Activated gamma-delta T cell treated with Interleukin-2 at 50 U/mL for 16 hours (primary cell): ENCODE measurements at places on chromosomes 7 and 10.

DNA sequence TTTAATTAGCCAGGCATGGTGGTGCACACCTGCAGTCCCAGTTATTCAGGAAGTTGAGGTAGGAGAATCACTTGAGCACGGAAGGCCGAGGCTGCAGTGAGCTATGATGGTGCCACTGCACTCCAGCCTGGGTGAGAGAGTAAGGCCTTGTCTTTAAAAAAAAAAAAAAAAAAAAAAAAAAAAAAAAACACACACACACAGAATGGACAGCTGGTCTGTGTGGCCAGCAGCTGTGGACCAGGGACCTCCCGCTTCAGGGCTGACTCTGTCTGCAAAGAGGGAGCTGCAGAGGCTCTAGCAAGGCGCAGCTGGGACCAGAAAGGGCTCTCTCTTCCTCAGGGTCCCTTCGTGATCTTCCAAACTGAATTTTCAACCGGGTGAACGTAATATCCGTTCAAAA lies 53.6 kb upstream of the DNAAF5 start:
- no peak for DNase-seq

DNA sequence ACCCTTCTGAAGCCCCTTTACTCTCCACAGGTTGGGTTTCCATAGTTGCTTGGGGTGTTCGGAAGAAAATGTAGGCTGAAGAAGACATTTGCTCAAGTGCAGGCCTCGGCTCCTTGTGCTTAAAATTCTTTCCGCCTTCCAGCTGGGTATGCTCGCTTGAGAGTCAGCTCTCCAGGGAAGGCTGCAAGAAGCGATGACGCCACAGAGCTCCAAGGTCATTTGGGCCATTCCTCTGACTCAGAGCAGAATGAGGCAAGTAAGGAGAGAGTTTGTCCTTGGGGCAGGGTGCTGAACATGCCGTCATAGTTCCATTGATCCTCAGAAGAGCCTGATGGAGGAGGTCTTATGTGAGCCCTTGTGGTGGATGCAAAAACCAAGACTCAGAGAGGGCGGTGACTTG lies 27.4 kb upstream of the HSPA12A start:
- no peak for DNase-seq

- no peak for DNase-seq
These were observed 155.3 kb downstream of the SFMBT2 start for GRCh38 chr10:7255517-7255916.

- no peak for DNase-seq
These were observed 386.3 kb upstream of the SMIM30 start for GRCh38 chr7:113504691-113505090.

GRCh38 chr7:133429371-133429770 lies 176.5 kb downstream of the EXOC4 start:
- no peak for DNase-seq

GRCh38 chr7:23242321-23242720 lies 4.3 kb upstream of the GPNMB start:
- DNase-seq: no peak

- no peak for DNase-seq
These were observed 206.2 kb downstream of the ZNF365 start for GRCh38 chr10:62580396-62580795.

- DNase-seq: no peak
These were observed 489.1 kb upstream of the CELF2 start for GRCh38 chr10:10528563-10528910.
